GM23248 (cell line): ENCODE measurements at places on chromosomes 11 and 22. TPM values are rescaled to one million over a fixed set of nuclear protein-coding genes. Genes with fewer than 3 reads are reported as not detected.

OR52I2 gene
- not detected in 2 replicates for total RNA-seq

MMP3 gene
- 16.1 and 19.1 TPM in 2 replicates for total RNA-seq

NOX4 gene
- 0.54 and 2.0 TPM in 2 replicates for total RNA-seq

LUZP2 gene
- not detected in 2 replicates for total RNA-seq

IL18 gene
- 58.8 and 62.9 TPM in 2 replicates for total RNA-seq

OR10G8 gene
- not detected in 2 replicates for total RNA-seq

SEPTIN5 gene
- total RNA-seq: 31.5 and 35.3 TPM in 2 replicates

TMPRSS5 gene
- not detected in 2 replicates for total RNA-seq

ANKK1 gene
- not detected in 2 replicates for total RNA-seq

TEX12 gene
- total RNA-seq: 0.51 and 2.2 TPM in 2 replicates

CRYBA4 gene
- total RNA-seq: not detected in 2 replicates

TBC1D22A gene
- 12.3 and 13.3 TPM in 2 replicates for total RNA-seq

OR1S2 gene
- not detected in 2 replicates for total RNA-seq

ANO3 gene
- 0.13 and 0.32 TPM in 2 replicates for total RNA-seq

APOA4 gene
- not detected in 2 replicates for total RNA-seq

INS gene
- not detected in 2 replicates for total RNA-seq

KCNE3 gene
- total RNA-seq: 0.11 TPM in 1 of 2 replicates, not detected in the other

MMP12 gene
- total RNA-seq: 0.51 and 0.76 TPM in 2 replicates

RHOG gene
- total RNA-seq: 42.0 and 45.5 TPM in 2 replicates

KRTAP5-11 gene
- not detected in 2 replicates for total RNA-seq
